ENCODE measurements at places on chromosomes 16 and 17.

GRCh38 chr16:84633622-84634021 is 14.7 kb upstream of the KLHL36 start:
- no peak for DNase-seq

GRCh38 chr17:45992175-45992574 is 6.9 kb upstream of the STH start:
- no peak for DNase-seq

GRCh38 chr17:66834919-66835454 is at the start of gene CACNG5:
TSS of gene CACNG5 (plus strand) at chr17:66835117. CDS start at chr17:66877333, 42,216 bp downstream.
- DNase-seq, result no peak

DNA sequence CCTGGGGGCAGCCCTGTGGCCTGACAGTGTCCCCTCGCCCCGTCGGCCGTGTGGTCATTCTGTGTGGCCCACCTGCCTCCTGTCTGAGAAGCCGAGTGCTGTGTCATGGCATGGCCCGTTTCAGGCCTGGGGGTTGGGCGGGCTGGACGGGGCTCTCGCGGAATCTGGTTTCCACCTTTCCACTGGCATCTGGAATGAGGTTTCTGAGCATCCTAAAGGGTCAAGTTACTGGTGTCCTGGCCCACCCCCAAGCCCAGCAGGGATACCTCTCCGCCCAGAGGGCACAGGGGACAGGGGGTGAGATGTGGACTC is 7.8 kb downstream of the DBNDD1 start:
- DNase-seq, result no peak

GRCh38 chr17:12918142-12918541 is 99.7 kb downstream of the ELAC2 start:
- no peak for DNase-seq

DNA sequence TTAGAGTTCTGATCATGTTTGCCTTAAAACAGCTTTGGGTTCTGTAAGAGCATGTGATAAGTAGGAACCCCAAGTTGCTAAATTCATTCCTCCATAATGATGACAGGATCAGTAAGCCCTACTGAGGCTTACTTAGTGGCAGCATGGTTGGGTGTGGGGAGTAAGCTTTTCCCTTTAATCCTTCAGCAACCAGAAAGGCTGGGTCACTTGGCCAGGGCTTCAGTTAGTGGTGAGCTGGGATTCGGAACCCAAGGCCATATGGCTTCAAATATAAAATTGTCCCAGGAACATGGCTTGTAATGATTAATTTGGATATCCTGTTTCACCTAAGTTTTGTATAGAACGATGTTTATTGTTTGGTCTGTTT is 850 bp downstream of the GINS3 start:
- no peak for DNase-seq

DNA sequence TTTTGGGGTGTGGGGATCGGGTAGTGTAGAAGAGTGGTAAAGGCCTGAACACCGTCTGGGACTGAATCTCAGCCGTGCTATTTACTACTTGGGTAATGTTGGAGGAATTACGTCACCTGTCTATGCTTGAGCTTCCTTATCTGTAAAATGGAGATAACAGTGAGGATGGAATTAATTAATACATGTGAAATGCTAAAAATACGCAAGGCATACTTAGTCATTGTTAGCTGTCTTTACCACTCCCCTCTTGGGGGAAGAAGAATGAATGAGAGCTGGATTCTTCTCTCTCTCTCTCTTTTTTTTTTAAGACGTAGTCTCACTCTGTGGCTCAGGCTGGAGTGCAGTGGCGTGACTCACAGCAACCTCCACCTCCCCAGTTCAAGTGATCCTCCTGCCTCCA is 41.1 kb upstream of the TANGO6 start:
- DNase-seq, result no peak

DNA sequence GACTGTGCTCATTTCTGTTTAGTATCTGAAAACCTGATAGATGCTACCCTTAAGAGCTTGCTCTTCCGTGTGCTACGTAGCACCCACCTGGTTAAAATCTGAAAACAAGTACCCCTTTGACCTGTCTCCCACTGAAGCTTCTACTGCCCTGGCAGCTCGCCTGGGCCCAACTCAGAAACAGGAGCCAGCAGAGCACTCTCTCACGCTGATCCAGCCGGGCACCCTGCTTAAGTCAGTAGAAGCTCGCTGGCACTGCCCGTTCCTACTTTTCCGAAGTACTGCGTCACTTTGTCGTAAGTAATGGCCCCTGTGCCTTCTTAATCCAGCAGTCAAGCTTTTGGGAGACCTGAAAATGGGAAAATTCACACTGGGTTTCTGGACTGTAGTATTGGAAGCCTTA is 18.9 kb downstream of the NTAN1 start:
- DNase-seq, result no peak

- DNase-seq, result no peak
Measured at GRCh38 chr17:17348872-17349723, 45.9 kb downstream of the NT5M start.
